ENCODE measurements at places on chromosomes 5 and 9.

DNA sequence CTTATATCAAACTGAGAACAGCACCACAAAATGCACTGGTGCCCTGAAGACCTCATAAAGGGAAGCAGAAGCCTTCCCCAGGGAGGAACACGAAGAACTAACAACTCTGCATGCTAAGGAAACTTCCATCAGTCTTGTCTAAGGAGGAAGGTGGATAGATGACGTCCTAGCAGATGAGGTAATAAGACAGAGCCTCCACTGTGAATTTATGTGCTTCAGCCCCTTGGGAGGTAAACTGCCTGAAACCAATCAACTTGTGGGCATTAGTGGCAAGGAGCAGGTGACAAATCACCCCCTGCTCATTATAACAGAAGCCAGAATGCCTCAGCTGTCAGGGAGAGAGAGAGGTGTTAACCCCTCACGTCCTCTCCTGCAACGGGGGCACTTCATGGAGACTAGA is 48.9 kb upstream of the SPIN1 start:
- DNase-seq: no peak

DNA sequence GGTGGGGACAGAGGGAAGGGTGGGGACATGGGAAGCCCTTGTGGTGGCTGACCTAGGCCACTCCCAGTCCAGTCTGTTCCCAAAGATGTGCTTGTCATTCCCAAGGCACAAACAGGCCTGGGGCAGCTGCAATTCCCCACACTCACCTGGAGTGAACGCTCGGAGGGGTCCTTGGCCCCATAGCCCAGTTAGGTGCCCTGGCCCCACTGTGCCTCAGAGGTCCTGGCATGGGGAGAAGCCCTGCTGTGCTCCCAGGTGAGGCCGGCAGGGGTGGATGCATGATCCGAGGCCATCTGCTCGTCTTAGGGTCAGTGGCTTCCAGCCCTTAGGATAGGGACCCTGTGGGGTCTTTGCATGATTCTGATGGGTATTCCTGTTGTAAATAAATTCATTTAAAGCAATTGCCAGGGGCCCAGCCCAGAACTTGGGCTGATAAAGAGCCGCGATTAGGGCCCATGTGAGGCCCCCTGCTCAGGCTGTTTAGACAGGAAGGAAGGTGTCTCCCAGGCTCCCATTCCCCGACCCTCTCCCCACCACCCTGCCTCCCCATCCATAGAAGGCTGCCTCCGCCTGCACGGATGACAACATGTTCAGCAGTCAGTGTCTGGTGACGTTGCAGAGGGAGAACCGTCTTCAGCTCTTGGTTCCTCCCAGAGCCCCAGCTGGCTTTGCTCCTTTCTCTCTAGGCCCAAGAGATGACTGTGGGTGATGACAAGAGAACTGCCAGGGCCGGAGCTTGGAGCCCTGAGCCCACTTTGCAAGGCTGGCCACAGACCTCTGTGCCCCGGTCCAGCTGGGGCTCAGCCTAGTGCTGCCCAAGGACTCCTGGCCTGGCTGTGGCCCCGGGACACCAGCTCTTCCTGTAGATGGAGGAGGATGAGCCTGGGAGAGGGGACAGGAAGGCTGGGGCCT is 28.4 kb upstream of the IRX4 start:
- no peak for DNase-seq

DNA sequence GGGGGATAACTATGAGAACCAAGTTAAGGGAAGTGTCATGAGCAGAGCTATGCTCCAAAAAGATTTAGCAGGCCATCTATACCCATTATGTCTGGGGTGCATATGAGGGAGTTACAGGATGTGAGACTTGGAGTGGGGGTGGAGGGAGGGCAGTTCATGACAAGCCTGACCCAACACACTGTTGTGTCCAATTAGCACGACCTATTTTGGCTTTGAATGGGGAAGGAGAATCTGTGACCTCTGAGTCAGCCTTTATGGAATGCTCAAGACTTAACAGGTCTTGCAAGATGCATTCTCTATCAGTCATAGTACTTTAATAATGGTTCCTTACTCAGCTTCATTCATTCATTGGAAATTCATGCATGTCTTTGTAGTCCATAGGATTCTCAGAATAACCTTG is 71.7 kb downstream of the GRIA1 start:
- no peak for DNase-seq

DNA sequence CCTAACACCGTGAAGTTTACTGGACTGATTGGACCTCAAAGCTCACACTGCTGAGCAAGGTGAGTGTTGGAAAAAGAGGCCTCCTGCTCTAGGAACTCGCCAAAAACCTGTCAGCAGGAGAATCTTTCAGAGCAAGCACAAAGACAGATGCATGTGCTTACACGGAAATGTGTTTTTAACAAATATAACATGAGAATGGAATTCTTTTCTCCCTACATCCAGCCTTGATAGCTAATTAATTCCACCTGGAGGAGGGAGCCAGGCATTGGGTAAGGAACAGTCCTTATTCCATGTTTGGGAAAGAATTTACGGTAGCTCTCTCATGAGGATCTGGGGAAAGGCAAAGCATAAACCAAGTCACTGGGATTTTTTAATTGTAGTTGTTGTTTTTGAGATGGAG is 98.8 kb downstream of the KLF4 start:
- no peak for DNase-seq

- no peak for DNase-seq
Observed at GRCh38 chr9:100486479-100487176, 13.7 kb downstream of the TMEFF1 start.

Measured in stimulated activated CD4-positive, alpha-beta T cell treated with anti-CD3 and anti-CD28 coated beads, TNF-alpha, amount 100 ng/mL, for 48 hours (primary cell).